ENCODE measurements at places on chromosomes 5 and 9.

DNA sequence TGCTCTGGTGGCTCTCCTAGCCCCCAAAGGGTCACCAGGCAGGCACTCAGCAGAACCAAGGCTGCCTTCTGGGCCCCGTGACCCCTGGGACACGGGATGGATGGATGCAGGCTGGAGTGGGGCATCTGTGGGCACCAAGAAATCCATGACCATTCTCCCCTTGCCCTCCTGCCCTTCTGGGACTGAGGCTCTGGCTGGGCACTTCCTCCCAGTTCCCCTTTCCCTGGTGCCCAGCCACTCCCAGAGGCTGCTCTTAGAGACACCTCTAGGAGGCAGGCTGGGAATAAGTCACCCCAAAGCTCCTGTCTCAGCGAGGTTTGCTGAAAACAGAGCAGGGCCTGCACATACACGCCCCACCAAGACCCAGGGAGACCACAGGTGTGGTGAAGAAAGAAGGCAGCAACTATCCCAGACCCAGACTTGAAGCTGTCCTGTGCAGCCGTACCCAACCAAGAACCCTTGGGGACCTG, 943 bp downstream of the STING1 start:
- DNase-seq, result no peak

DNA sequence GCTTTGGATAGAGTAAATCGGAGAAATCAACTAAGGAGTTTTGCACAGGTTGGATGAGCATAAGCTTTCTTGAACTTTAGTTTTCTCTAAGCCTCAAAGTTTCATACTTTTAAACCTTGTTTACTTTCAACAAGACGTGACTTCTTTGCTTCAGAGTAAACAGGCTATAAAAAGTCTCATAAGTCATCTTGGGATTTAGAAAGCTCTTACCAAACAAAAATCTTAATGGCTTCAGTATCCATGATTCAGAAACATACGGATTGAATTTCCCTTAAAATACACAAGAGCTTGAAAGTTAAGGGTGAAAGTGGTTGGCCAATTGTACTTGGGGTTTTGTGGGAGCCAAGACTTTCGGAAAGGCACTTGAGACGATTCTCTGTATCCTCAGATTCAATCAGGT, 270.9 kb upstream of the ANKH start:
- no peak for DNase-seq

DNA sequence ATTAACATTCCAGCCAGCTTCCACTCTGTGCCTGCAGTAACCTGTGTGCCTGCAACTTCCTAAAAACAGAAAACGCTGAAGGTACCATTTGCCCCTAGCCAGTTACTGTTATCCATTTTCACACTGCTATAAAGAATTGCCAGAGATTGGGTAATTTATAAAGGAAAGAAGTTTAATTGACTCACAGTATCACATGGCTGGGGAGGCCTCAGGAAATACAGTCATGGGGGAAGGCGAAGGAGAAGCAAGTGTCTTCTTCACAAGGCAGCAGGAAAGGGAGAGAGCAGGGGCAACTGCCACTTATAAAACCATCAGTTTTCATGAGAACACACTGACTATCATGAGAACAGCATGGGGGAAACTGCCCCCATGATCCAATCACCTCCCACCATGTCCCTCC, 31.2 kb downstream of the PTCD2 start:
- no peak for DNase-seq

DNA sequence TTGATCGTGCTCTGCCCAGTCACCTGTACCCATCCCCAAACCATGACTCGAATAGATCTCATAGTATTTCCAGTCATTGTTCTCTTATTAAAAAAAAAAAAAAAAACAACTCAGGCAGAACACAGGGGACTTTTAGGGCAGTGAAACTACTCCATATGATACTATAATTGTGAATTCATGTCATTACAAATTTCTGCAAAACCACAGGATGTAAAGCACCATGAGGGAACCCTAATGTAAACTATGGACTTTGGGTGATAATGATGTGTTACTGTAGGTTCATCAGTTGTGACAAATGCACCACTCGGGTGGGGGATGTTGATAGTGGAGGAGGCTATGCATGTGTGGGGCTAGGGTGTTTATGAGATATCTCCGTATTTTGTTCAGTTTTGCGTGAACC, 133.8 kb downstream of the RAB3C start:
- no peak for DNase-seq

DNA sequence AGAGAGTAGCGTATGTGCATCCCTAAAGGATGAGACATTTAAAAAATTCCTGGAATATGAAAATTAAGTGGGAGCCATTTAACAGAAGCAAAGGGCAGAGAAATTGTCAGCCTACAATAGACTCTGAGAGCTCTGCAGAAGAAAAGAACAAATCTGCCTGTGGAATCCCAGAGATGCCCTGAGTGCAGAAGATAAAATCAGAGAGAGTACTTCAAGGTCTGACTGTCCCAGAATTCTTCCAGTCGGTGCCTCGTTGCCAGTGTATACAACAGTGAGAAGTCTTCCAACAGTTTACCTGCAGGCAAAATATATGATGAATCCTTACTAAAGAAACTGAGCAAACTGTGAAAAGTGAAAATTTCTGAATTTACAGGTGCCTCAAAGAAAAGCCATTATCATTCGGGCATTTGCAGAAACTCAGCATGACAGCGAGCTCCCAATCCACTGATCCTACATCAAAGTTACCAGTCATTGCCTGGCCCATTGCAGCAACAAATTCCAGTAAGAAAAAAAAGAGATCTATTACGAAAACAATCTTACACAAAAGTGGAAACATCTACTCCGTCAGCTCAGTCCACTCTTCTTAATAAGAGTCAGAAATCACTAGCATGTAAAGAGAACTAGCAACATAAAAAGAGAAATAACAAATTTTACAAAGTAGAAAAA, 92.8 kb upstream of the VCAN start:
- no peak for DNase-seq

DNA sequence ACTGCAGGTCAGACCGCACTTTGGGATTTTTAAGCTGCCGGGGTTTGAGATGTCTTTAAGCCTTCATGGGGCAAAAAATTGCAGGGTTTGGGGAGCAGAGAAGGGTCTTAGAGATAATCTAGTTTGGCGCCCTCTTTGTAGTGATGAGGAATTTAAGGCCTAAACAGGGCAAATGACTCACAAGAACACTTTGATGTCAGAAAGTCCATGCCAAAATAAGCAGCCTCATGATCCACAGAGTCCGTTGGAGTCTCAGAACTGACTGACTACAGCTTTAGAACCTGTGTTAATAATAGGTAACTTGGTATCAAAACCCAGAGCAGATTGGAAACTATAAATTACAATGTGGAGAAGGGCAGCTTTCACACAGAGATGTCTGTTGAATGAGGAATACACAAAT, 35.9 kb upstream of the PTGS1 start:
- DNase-seq, result peak; percentile 7

GRCh38 chr5:96537386-96537785, 104.3 kb upstream of the PCSK1 start:
- DNase-seq, result peak; percentile 88

- DNase-seq, result no peak
Measured at GRCh38 chr5:111367115-111367514, 142.9 kb downstream of the CAMK4 start.

DNA sequence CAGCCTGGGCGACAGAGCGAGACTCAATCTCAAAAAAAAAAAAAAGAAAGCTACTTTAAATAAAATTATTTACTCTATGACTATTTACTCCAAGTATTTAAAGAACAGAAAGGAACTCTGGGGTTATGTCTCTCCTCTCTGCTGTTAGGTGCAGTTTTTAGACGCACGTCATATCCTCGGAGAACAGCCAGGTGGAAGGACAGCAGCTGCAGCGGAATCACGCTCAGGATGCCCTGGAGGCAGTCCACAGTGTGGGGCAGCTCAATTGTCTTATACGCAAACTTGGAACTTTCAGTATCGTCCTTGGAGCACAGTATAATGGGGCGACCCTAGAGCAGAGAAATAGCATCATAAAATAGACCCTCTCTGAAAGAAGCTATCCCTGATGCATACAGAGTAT, 10.4 kb upstream of the MAPK9 start:
- no peak for DNase-seq

DNA sequence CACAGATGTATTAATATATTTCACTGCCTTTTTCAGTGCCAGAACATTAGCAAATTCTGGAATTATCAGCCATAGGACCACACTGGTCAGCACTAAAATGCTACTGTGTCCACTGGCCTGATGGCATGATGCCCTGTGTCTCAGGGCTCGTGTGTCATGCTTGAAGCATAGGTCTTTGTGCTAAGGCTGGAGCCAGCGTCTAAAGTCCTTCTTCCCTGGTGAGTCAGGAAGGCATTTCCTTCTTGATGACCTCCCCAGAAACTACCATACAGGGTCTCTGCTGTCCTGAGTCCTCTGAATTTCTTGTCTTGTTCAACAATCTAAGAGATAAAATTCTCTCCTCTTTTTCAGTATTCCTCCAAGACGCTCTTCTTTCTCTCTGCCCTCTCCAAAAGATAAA, 489.9 kb downstream of the PSAT1 start:
- peak; percentile 85 for DNase-seq

GRCh38 chr5:74613283-74613682, 27.2 kb downstream of the ENC1 start:
- no peak for DNase-seq

GRCh38 chr9:126980231-126980630, 65.6 kb downstream of the RALGPS1 start:
- DNase-seq, result peak; percentile 48

DNA sequence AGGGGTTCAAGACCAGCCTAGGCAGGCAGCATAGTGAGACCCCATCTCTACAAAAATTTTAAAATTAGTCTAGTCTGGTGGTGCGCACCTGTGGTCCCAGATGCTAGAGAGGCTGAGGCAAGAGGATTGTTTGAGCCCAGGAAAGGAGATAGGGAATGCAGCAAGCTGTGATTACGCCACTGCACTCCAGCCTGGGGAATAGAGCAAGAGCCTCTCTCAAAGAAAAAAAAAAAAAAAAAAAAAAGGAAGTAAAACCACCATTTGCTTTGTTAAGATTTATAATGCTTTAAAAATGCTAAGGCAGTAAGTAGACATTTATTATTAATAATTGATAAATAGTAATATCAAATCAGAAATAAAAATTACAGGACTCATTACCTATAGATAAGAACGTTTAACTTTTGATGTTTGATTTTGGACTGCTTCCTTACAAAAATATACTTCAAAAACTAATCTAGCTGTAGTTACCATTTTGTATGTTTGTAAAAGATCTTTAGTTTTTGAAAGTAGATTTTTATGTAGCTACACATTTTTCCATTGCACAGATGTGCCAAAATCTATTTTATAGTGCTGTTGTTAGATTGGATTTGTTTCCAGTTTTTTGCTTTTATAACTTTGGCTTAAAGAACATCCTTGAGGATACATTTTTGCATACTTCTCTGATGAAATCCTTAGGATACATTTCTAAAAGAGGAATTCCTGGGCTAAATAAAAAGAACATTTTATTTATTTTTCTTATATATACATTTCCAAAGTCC, 86.4 kb downstream of the INIP start:
- no peak for DNase-seq

GRCh38 chr5:156208271-156208670, 118.7 kb upstream of the SGCD start:
- DNase-seq, result peak; percentile 34

DNA sequence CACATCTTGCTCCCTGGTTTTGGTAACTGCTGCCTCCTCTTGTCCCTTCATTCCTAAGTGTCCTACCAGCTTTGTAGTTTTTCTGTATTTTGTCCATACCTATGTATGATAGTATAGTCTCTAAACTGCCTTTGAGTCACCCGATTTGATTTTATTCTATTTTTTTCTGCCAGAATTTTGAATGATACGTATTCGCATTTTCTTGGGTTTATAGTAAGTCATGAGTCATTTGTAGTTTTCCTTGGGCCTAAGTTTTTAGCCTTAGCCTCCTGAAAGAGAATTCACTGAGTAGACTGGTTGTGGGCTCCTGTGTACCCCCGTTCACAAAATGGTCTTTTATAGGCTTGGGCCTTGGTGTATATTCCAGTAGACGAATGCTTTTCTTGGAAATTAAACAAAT, 59.6 kb downstream of the LRRTM2 start:
- DNase-seq, result peak; percentile 22

- DNase-seq, result no peak
Measured at GRCh38 chr9:115413304-115413703, 295.3 kb upstream of the TNC start.

GRCh38 chr9:125820100-125820804, 73.1 kb downstream of the PBX3 start:
- no peak for DNase-seq

GRCh38 chr5:139747583-139748504, 47.8 kb upstream of the PSD2 start:
- DNase-seq, result peak; percentile 48

GRCh38 chr9:124258607-124259157, 933 bp downstream of the NEK6 start:
- DNase-seq, result no peak

DNA sequence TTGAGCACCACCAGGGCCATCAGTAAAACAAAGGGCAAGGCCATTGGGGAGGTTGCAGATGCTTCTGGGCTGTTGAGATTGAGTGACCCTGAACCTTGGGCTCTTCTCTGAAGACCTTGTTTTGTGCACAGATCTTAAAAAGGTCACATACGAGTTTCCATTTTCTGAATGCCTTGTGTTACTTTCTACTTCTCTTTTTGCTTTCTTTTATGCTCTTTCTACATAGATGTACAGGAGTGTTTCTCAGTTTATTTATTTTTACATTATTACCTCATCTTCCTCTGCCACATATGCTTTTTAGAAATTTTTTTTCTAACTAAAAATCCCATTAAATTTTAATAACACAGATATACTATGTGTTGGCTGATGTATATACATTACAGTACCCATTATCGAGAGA, at the start of gene IFNA5:
TSS of gene IFNA5 (minus strand) at position 101 of the 400 bp plus-strand sequence. CDS start at position 44, 57 bp downstream.
- no peak for DNase-seq

DNA sequence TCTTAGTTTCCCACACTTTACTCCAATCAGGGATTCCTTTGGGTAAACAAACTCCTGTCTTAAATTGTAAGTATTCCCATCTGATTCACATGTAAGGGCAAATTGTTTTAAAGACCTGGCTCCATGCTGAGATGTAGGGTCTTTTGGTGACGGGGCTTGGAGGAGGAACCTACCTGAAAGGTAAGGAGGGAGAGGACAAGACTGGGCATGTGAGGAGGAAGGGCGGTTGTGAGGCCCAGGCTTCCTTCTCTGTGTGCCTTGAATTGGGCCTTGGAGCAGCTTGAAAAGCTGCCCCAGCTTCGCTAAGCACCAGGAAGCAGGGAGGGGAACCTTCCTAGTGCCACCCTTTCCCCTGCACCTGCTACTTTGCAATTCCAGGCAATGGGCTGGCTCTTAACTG, 86.8 kb downstream of the C9orf152 start:
- no peak for DNase-seq

- DNase-seq, result no peak
Measured at GRCh38 chr9:106771608-106772007, 91.4 kb upstream of the ZNF462 start.

DNA sequence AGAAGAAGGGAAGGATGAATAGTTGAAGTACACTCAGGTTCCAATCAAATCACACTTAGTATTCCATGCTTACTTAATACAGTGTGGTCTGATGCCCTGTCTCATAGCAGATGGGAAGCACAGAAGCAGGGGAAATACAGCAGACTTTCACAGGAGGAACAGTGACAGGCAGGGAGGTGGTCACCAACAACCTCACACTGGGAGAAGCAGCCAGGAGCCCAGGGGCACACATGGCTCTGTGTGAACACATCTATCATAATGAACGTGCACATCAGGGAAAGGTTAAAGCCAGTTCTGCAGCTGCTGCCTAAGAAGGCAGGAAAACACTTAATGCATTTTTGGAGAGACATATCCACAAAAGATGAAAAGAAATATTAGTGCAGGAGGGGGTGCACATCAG, 312.3 kb downstream of the MED10 start:
- no peak for DNase-seq
